ENCODE measurements at places on chromosomes 12 and 14.
A peak's percentile ranks its signal among the peaks of the same experiment; 100 is the strongest.

DNA sequence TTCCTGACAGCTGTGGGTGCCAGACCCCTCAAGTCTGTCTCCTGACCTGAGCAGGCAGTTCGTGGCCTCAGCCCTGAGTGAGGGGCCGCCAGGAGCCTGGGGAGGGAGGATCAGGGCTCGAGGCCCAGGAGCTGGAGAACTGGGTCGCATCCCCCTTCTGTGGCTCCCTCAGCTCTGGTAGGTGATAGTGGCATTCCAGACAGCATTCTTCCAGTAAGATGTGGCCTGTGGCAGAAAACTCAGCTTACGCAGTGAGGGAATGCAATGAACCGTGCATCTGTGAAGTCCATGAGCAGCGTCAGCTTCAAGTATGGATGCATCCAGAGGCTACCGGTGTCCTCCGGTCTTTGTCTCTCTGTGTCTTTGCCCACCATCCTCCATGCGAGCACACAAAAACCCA, 28.4 kb upstream of the FBRSL1 start:
- no peak for DNase-seq

- no peak for DNase-seq
These were observed 274.5 kb downstream of the MED13L start for GRCh38 chr12:116002890-116003536.

DNA sequence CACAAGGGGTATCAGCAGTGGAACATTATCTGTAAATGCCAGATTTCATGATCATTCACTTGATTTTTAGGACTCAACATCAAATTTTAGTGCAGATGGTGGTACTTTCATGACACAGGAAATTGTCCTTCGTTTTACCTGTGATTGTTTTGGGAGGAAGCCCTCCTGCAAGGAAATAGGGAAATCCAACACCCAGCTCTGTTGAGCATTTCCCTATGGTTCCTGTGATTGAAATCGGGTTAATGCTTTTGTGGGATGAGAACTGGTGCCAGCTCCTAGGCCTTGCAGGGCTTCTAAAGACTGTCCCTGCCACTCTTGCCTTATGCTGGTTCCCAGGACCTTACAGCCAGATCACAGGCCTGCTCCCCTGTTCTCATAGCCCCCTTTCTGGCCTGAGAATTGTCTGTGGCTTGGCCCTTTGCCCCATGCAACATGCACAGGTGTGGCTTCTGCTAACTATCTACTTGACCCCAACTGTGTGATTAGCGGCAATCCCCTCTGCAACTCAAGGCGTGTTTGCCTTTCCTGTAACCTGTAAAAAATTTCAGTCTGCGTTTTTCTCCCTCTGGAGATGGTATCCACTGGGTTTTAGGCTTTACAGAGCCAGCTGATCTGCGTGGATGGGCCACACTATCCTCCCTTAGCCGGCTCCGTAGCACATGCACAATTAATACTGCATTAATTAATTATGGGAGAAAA, 112.5 kb downstream of the ETV6 start:
- no peak for DNase-seq

DNA sequence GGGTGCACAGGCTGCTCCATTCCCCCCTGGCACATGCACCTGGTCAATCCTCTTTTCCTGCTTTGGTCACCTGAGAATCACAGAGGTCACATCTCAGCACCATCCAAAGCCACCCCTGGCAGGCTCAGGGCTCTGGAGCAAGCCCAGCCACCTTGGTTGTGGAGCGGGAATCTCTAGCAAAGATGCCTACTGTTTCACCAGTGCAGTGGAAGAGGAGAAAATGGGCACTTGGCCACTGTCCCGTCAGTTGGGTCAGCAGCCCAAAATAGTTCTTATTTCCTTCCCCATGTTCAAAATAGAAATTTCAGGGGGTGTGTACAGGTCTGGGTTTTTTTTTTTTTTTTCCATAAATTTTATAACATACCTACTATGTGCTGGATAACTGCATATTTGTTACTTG, 18.3 kb downstream of the RTL1 start:
- DNase-seq: peak; percentile 19

DNA sequence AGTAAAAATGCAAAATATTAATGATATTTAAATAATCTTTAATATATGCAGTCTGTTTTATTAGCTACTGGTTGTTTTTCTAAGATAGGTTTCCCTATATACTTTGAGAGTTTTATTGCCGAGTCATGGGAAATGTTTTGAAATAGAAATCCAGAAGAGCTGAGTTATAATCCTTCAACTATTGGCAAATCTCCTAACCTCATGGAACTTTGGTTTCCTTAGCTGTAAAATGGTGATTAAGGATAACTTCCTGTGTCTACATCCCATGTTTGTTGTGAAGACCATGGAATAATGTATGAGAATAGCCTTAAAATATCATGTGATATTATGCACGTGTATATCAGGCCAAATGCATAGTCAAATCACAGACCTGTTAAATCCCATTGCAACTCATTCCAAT, 51.0 kb downstream of the UNC79 start:
- DNase-seq: no peak

- DNase-seq: no peak
These were observed 473.9 kb downstream of the BCL11B start for GRCh38 chr14:98798099-98798498.

GRCh38 chr14:68737086-68737485, 55.8 kb downstream of the ZFP36L1 start:
- DNase-seq: no peak

DNA sequence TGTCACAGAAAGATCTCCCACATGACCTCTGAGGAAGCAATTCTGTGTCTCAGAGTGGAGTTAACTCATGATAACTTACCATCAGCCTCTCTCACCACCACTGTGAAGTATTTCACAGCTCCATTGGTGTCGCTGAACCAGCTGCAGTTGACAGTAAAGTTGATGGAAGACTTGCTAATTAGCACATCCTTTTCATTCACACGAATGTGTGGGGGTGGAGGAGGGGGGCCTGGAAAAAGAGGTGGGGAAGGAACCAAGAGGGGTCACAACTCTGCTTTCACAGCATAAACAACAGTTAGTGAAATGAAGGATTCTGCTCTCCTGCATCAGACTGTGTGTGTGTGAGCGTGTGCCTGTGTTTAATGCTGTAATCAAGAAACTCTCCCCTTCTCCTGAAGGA, 82.1 kb downstream of the PTPRB start:
- no peak for DNase-seq

DNA sequence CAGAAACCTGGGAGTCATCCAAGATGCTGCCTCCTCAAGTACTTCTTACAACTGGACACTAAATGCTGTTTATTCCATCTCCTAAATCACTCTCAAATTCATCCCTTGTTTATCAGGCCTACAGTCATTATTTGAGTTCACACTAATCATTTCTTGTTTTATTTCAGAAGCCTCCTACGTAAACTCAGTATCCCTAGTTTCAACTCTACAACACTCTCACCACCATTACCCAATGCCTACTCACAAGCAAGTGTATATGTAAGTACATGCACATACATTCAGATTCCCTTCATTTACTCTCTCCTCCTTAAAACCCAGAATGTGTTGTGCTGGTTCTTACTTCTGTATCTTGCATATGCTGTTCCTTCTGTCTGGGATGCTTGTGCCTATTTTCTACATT, 43.0 kb downstream of the DDHD1 start:
- no peak for DNase-seq

GRCh38 chr14:58574623-58575022, 63.1 kb upstream of the DACT1 start:
- DNase-seq: no peak

DNA sequence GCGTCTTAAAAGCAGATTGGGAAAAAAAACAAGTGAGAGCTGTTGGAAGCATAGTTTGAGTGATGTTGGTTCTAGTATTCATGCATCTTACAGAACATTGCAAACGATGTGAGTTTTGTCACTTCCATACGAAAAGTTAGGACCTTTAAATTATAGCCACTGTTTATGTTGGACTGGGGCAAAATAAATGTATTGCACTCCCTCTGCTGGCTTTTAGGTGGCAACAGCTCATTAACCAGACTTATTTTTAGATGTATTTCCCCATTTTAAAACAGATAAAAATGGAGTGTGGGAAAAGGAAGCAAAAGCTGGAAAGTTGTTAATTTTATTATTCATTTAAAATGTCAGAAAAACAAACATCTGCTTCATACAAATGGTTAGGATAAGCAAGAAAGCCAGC, 111.9 kb downstream of the LGR5 start:
- DNase-seq: no peak
